ENCODE measurements at places on chromosomes 6 and 20. TPM values are rescaled to one million over a fixed set of nuclear protein-coding genes. Genes with fewer than 3 reads are reported as not detected.

GRCh38 chr20:6416371-6416770 lies 293.5 kb upstream of the FERMT1 start:
- no peak for DNase-seq

- no peak for DNase-seq
These were observed 77.8 kb downstream of the ESR1 start for GRCh38 chr6:151885234-151885633.

- no peak for DNase-seq
These were observed 52.2 kb upstream of the HSF2 start for GRCh38 chr6:122347280-122347679.

DNA sequence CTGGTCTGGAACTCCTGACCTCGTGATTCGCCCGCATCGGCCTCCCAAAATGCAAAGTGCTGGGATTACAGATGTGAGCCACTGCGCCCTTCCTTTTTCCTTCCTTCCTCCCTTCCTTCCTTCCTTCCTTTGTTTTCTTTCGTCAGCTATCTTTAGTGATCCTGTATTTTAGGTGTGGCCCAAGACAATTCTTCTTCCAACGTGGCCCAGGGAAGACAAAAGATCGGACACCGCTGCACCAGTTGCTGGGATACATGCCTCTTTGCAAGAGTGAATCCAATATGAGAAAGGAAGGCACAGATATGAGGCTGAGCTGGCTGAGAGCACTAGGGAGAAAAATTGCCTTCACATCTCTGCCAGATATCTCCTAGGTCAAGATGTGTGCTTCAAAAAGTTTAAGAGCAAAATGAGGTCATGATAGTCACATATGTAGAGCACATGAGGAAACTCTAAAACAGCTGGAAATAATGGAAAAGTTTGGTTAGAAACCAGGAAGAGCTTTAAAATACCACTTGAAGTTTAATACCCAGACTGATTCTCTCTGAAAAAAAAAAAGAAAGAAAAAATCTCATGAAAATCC lies 41.8 kb downstream of the OR2B2 start:
- DNase-seq, result no peak

DNA sequence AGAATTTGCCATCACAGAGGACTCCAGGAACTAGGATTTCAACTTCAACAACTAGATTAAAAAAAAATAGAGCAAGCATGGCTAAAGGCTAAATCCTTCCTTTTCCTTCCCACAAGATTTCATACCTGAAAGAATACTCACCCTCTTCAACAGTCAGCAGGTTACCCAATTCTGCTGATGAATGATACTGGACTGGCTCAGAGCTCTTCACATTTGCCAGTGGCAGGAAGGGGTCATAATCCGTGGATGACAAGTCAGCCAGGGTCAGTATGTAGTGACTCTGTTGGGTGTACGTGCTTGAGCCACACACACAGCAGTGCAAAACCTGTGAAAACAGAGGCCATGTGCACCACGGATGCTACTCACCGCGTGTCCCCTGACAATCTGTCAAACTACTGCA lies 152.9 kb downstream of the INSM1 start:
- DNase-seq, result no peak

DNA sequence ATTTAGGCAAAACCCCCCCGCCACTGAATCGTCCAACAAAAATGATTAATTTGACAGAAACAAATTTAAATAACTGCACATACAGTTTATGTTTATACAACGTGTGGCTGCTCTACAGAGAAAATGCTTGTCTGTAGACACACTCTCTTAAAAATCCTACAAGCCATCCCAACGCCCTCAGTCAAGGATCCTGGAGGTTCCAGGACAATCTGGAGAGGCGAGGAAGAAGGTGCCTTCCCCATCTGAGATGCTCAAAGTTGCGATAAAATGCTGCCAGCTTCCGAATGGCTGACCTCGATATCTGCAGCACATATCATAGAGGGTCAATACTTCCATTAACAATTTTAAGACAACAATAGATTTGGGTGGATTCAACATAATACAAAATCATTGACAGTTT lies 25.3 kb downstream of the ZNF217 start:
- no peak for DNase-seq

- DNase-seq, result no peak
These were observed 2.6 kb downstream of the TDRD6 start for GRCh38 chr6:46690141-46690755.

DNA sequence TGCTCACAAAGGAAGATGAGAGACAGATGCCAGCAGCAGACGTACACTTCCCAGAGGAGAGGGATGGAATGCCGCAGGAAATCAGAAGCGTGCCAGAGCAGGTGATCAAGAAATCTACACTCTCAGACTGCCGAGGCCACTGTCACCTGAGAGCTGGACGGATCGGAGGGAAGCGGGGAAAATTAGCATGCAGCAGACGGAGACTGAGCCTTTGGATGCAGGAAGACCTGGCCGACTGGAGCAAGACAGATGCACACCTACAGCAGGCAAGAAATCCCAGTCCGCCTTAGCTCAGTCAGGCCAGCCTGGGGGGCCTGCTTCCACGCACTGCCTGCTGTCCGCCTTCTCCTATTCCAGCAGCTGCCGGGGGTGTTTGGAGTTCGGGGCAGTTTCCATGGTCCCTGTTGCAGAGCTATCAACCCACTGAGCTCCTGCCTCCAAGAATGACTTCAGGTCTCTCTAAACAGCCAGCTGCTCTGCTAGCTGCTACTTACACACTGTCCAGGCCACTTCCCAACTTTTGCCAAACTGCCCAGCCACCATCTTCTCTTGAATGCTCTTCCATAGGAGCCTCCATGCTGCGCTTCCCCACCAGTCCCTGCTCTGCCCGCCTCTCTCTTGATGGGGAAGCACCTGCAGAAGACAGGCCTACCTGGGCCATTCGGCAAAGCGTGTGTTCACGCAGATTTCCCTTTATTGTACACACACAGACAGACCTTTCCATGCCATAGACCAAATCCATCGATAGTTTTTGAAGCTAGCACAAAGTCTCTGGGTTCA lies 368.5 kb downstream of the ZFAND3 start:
- DNase-seq, result no peak

- peak; percentile 81 for DNase-seq
These were observed 1.6 kb downstream of the PRDM1 start for GRCh38 chr6:106087548-106088325.

- DNase-seq, result no peak
These were observed 53.2 kb downstream of the RFPL4B start for GRCh38 chr6:112400282-112400681.

DNA sequence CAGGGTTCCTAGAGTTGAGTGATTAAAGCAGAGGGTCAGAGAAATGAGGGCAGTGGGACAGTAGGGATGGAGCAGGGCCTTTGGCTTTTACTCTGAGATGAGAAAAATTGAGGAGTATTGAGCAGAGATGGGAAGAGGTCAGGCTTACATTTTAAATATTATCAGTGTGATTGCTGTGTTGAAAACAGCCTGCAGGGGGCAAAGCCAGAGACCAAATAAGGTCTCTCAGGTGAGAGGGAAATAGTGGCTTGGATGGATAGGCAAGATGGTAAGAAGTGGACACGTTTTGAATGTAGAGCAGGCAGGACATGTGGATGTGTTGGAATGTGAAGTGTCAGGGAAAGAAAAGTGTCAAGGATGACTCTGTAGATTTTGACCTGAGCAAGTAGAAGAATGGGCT lies 105.0 kb upstream of the MAP3K7 start:
- DNase-seq, result no peak

DNA sequence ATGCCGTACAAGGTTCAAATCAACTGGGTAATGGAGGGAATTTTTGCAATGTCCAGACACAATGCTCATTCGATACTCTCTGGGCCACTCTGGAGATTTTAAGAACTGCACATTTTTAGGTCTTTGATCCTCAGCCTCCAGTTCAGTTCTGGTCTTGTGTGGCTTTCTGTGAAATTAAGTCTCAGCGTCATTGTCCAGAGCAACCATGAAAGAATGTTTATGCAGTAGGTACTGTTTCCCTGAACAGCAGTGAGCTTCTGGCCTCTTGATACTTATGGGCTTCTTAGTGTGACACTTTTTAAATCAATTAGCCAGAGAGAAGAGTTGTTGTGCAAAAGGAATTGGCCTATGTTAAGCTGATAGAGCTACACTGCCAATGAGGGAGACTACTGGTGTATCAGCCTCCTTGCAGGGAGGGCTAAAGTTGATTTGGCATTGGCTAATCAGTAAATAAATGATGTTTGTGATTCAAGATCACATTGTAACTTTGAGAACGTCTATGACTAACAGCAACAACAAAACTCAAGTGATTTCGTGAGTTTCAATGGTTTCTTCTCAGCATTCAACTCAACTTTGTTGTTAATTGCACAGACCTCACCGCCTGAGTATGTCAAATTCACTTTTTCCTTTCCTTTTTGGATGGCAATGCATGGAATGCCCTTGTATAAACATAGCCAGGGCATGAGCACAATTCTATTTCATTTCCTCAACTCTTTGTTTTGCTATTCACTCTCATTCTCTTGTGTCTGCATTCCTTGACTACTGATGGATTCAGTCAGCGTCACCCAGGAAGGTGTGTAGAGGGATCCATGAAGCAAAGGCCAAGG lies 85.1 kb downstream of the GJA1 start:
- DNase-seq, result peak; percentile 97

GRCh38 chr6:90459225-90459758 lies 127.6 kb downstream of the MAP3K7 start:
- no peak for DNase-seq

DNA sequence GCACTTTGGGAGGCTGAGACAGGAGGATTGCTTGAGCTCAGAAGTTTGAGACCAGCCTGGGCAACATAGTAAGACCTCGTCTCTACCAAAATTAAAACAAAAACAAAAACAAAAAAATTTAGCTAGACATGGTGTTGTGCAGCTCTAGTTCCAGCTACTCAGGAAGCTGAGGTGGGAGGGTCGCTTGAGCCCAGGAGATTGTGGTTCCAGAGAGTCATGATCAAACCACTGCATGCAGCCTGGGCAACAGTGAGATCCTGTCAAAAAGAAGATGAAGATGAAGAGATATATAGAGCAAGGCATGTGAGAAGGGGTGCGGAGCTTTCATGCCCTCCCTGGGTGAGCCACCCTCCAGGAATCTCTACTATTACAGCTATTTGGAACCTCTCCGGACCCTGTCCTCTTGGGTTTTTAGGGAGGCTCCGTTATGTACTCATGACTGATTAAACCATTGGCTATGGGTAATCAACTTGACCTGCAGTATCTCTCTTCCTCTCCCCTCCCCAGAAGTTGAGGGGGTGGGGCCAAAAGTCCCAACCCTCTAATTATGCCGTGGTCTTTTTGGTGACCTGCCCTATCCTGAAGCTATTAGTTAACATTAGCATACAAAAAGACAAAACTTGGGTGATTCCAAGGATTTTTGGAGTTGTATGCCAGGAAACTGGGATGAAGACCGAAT lies 9.0 kb downstream of the POLH start:
- DNase-seq, result no peak

GRCh38 chr20:34022151-34022838 lies 28.6 kb downstream of the RALY start:
- peak; percentile 40 for DNase-seq

- no peak for DNase-seq
These were observed 17.5 kb downstream of the KIF25 start for GRCh38 chr6:168015009-168015408.

GRCh38 chr6:19052219-19052618 lies 665.1 kb downstream of the RNF144B start:
- no peak for DNase-seq

Gene CLPSL2
- total RNA-seq, result not detected

Gene REM1
- not detected for total RNA-seq

Gene TGM3
- total RNA-seq, result not detected

Gene APOBEC2
- total RNA-seq, result not detected

Gene METTL24
- total RNA-seq, result not detected

Gene KIAA0408
- total RNA-seq, result not detected

Gene POM121L2
- total RNA-seq, result not detected

Gene PRPH2
- total RNA-seq, result 2.0 TPM

All from dermis blood vessel endothelial cell (primary cell).